ENCODE measurements at places on chromosomes 16 and 17.
A peak's percentile ranks its signal among the peaks of the same experiment; 100 is the strongest.

DNA sequence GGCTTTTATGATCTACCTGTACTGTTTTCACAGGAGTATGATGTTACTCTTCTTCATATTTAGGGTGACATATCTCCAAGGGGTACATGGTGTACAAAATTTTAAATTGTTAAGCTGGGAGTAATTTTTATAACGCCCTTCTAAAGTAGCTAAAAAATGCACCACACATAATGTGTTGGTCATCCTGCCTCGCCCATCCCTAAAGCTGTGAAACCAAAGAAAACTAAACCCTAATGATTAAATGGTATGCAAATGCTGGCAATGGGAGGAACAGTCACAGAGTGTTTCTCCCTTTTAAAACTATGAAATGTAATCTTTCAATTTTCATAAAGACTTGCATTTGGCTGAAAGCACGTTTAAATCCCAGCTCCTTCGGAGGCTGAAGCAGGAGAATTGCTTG, 2.0 kb upstream of the KRT24 start:
- no peak for DNase-seq

- no peak for DNase-seq
Observed at GRCh38 chr16:14131774-14132695, 60.9 kb downstream of the MRTFB start.

- peak; percentile 48 for DNase-seq
Observed at GRCh38 chr17:47229535-47230443, 20.6 kb downstream of the MYL4 start.

DNA sequence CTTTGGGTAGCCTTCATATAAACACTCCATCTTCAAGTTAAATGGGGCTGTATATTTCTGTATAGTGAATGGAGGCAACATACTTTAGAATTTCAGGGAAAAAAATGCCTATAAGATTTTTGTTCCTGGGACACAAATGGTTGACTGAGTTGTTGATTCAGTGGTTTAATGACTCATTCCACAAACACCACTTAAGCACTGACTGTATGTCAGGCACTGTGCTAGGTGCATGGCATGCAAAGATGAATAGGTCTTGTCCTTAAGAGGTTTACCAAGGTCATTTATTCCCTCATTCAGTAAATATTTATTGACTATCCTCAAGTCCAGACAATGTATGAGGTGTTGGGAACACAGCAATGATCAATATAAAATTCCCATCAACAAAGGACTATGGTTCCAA, 417.1 kb downstream of the CA10 start:
- DNase-seq: no peak

DNA sequence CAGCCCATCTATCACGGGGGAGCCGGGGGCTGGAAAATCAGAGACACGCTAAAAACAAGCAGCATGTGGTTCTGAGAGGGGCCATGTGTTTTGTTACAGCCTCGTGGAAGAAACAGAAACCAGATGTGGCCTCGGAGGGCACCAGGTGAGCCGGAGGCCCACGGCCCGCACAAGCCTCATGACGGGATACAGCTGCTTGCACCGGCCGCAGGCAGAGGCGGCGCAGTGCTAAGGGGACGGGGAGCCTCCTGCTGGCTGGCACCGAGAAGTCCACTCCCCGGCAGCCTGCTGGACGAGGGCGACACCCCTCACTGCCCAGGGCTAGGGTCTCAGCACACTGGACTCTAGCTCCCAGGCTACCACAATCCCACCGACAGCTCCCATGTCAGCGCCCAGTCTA, 19.2 kb downstream of the NDUFAF8 start:
- DNase-seq: no peak

DNA sequence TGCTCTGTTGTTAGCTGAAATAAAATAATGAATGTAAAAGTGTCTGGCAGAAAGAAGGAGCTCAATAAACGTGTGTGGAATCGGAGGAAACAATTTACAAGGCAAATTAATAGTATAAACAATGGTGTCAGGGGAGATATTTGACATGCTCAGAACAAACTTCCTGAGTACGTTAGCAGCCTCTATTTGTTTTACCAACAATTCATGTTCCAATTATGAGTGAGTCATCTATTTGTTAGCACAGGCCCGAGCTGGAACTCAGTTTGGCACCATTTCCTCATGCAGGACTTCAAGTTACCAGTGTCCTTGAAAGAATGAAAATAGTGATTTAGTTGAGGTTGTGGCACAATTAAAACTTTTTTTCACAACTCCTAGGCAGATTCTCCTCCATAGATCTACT, 9.1 kb downstream of the ASIC2 start:
- DNase-seq: no peak

- no peak for DNase-seq
Observed at GRCh38 chr17:8466456-8466855, 30.8 kb downstream of the NDEL1 start.

DNA sequence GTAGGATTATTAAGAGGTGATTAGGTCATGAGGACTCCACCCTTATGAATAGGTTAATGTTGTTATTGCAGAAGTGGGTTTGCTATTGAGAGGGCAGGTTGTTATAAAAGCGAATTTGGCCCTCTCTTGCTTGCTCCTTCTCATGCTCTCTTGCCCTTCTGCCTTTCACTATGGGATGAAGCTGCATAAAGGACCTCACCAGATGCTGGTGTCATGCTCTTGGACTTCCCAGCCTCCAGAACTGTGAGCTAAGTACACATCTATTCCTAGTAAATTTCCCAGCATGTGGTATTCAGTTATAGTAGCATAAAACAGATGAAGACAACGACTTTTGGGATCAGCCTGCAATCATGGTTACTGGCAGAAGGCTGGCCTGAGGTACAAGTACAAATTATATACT, 41.4 kb upstream of the FBXO47 start:
- no peak for DNase-seq

DNA sequence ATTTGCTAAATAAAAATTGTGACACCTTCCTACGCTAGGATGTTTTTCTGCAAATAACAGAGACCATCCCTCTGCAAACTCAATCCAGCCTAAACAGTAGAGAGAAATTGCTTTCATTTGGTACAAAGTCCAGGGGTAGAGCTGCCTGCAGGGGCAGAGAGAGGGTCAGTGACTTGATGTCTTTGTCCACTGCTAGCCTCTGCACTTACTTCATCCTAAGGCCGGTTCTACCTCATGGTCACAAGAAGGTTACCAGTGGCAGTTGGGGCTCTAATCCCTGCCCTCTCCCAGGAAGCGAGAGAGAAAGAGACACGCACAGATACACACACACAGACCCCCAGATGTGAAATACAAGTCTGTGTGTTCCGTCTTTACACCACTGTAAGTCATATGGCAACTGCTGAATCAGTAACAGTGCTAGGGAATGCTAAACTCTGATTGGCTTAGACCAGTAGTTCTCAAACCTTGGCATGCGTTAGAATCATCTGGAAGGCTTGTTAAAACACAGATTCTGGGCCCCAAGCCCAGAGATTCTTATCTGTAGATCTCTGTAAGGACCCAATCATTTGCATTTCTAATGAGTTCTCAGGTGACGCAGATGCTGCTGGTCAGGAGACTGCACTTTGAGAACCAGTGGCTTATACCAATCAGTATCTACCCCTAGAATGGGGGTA, 13.1 kb upstream of the LPCAT2 start:
- DNase-seq: no peak

GRCh38 chr17:3531266-3532101, 26.1 kb downstream of the TRPV3 start:
- DNase-seq: no peak

- DNase-seq: no peak
Observed at GRCh38 chr16:53950677-53951076, 246.7 kb downstream of the FTO start.

DNA sequence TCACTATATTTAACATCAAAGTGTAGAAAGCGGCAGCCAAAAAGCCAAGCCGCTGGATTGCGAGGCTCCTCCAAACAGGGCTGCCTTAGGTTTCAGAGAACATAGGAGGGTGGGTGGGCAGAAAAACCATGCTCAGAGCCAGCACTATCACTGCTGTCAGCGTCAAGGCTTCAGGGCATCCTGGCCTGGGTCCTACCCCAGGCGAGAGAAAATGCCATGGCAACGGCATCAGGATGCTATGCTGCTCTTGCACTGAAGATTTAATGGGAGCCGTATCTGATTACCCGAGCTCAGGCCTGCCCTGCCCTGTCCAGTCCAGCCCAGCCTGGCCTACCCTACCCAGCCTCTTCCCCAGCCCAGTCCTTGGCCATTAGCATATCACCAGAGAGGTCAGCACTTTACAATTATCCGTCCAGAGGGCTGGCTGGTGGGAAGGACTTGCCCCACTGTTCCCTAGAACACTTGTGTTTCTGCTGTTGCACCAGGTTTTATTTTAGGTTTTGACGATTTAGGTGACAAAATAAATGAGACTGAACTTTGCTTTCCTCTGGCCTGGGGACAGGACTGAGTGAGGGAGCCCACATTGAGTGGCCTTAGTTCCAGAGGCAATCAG, 61.1 kb downstream of the TOM1L2 start:
- DNase-seq: no peak

- DNase-seq: no peak
Observed at GRCh38 chr17:44932787-44933097, 14.8 kb downstream of the KIF18B start.

DNA sequence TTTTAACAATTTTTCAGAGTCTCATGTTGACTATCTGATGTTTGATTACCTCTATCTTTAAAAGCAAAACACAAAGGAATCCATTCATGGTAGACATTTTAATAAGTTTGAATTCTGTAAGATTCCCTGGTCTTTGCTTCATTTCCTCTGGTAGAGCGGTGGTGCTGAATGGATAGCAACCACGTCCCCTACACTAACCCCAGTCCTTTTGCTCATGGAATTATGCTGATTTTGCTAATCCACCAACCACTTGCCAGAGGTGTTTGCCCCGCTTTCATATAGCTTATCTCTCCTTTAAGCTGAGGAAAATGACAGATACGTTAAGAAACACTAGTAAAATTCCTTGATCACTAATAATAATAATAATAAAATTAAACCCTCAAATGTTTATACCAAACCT, 9.5 kb downstream of the KCNJ16 start:
- DNase-seq: no peak

GRCh38 chr17:20966870-20967269, 75.9 kb downstream of the USP22 start:
- no peak for DNase-seq

DNA sequence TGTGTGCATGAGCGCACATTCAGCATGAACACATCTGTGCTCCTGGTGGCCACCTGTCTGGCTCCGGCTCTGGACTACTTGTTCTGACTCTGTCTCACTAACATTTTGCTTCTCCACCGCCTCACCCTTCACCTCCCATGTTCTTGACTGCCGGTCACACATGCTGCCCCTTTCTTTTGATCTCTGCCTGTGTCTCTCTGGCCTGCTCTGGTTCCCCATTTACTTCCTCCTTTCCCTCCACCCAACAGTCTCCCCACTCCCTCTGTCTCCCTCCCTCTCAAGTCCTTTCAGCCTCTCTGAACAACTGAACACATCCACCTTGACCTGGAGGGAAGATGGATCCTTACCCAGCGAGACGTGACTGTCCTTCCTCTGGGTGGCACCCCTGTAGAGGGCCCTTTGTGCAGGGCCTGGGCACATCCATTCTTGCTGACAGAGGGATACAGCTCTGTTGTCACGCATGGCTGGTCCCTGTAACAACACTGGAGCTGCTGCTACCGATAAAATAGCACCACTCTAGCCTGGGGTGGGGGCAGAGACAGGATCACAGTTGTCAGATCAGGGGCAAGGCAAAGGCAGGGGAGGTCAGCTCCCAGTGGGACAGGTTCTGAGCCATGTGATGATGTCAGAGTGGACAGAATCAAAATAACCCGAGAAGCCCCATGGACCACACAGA, 11.0 kb downstream of the ZSCAN32 start:
- DNase-seq: no peak

DNA sequence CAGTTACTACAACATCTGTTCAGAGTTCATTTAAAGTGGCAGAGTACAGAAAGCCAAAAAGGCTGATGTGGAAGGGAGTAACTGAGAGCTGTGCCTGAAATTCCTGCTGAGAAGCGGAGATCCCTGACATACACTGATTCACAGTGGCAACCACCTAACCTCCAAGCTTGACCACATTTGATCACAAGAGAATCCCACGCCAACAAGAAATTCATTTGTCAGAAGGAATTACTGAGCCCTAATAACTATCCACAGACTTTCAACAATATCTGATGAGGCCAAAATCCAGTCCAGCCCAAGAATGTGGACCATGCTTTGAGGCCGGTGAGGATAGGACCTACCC, 168.5 kb upstream of the RPH3AL start:
- DNase-seq: no peak

- no peak for DNase-seq
Observed at GRCh38 chr17:50603340-50603739, 31.3 kb upstream of the ABCC3 start.

DNA sequence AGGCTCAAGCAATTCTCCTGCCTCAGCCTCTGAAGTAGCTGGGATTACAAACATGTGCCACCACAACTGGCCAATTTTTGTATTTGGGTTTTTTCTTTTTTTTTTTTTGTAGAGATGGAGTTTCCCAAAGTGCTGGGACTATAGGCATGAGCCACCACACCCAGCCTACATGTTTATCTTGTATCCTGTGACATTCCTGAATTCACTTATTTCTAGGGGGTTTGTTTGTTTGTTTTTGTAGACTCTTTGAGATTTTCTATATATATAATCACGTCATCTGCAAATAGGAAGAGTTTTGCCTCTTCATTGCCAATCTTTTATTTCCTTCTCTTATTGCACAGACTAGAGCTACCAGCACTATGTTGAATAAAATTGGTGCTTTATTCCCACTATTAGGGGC, 29.1 kb downstream of the PRAC1 start:
- no peak for DNase-seq

DNA sequence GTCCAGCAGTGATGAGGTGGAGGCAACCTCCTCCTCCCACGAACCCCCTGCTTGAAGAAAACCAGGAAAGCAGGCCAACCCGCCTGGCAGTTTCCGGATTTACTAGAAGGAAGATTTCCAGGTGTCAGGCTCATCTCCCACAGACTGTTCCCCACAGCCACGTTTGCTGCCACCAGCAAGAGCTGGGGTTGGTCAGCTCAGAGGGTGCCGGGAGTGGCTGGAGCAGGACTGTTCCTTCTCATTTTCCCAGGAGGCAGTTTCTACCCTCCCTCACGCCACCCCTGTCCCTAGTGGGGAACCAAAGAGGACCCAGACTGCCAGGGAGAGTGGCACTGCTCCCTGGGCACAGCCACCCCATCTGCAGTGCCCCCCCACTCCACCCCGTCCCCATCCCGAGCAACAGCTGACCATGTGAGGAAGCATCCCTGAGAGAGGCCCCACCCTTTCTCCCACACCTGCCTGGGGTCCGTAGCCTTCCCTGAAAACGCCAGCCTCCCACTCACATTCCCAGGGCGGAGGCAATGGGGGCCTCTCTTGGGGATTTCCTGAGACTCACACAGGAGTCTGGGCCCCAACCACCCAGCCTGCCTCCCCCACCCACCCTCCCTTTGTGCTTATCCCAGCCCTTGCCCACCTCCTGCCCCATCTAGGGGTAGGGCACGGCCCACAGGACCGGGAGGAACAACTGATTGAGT, 5.9 kb downstream of the KRT17 start:
- no peak for DNase-seq
